ENCODE measurements at places on chromosomes 12 and 14.

DNA sequence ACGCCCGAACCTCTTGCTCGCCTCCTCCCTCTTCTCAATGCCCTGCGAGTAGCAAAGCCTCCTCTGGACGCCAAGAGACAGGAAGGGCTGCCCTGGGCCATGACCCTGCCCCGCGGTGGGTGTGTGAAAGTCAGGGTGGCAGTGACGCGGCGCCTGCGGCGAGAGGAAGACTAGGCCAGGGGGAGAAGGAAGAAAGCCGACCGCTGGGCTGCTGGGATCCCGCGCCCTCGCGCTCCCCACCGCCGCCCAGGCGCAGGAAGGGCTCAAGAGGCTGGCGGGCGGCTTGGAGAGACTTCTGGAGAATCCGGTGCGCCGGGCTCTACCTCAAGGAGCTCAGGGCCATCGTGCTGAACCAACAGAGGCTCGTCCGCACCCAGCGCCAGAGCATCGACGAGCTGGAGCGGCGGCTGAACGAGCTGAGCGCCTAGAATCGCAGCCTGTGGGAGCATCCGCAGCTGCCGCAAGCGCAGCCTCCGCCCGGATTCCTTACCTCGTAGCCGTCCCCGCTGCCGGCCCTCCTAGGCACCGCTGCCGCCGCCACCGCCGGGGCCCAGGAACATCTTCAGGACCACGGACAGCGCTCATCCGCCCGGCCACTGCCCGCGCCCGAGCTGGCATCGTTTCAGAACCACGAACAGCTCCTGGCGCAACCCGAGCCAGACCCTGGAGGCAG is 105.0 kb upstream of the PRB2 start:
- DNase-seq = peak; percentile 87

DNA sequence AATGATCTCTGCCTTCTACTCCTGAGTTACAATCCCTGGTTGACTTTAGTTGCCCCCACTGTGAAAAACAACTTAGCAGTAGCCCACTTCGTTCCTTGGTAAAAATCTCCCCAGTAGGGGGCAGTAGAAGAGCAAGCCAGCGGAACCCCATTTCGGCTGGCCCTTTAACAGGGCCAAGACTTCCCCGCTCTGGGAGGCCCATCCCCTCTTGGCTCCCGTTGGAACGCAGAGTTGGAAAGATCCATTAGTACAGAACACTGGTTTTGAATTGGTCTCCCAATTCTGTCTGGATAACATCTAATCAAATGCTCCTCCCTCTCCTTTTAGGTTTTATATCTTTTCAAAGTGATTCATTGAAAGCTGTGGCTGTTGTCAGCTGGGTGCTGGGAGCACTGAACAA is 1133.3 kb downstream of the BCL11B start:
- no peak for DNase-seq

DNA sequence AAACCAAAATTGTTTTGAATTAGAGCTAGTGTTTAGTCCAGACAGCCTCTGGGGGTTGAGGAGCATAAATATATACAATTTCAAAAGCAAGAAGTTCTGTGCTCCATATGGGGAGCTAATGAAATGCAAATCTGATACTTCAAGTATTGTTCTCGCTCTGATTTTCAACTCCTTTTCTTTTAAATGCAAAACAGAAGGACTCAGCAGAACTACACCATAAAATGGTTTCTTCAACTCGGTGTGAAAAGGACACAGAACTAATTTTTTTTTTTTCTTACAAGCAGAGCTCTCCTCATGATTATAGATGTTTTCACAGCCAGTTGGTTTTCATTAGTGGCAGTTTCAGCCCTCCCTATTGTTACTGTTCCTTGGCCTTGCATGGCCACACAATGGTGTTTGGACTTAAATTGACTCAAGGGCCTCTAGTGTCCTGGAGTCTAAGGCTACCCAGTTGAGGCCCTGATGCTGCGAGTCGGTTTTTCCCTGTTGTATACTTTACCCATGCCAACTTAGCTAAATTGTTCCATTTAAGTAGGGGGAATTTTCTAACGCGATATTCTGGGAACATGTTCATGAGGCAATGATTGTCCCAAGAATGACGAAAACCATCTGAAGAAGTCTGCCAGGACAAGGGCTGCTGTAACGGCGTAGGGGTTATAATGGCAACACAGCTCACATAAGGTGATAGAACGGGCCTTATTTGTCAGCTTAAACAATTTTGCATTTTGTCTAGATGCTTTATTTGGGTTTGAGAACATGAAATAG is 120.3 kb downstream of the GPR135 start:
- no peak for DNase-seq

DNA sequence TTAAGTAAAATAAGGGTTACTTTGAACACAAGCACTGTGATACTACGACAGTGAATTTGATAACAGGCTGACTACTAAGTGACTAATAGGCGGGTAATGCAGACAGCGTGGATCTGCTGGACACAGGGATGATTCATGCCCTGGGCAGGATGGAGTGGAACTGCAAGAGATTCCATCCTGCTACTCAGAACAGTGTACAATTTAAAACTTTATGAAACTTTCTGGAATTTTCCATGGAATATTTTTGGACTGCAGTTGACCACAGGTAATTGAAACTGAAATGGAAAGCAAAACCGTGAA is 46.0 kb downstream of the YEATS4 start:
- DNase-seq = no peak

Data from sciatic nerve (tissue), 2 donors.